Pancreas (tissue), 10 donors: ENCODE measurements at places on chromosomes 6 and 20. TPM values are rescaled to one million over a fixed set of nuclear protein-coding genes. Genes with fewer than 3 reads are reported as not detected.

- DNase-seq, result no peak
Observed at GRCh38 chr6:147060636-147061035, 143.6 kb upstream of the STXBP5 start.

Gene COL20A1
- total RNA-seq, result not detected

- no peak for DNase-seq
Observed at GRCh38 chr6:1315560-1316386, 3.9 kb downstream of the FOXQ1 start.

DNA sequence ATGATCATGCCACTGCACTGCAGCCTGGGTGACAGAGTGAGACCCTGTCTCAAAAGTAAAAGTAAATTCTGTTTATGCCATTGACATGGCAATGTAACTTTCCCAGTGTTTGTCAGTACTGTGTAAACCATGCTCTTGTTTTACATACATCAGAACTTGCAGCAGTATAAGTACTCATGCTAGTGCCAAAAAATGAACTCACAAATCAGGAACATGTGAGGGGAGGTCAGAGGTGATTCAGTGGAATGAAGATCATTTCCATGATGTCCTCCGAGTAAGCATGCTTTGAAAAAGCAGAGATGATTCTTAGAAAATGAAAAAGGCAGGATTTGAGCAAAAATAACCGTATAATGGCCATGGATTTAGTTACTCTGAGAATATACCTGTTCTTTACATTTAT is 81.9 kb downstream of the ANKS1A start:
- no peak for DNase-seq

GRCh38 chr6:7701212-7701834 is 24.6 kb upstream of the BMP6 start:
- DNase-seq, result no peak
